ENCODE measurements at places on chromosomes 12 and 14.

GRCh38 chr12:96250119-96250685, 56.0 kb downstream of the ELK3 start:
- DNase-seq = no peak

DNA sequence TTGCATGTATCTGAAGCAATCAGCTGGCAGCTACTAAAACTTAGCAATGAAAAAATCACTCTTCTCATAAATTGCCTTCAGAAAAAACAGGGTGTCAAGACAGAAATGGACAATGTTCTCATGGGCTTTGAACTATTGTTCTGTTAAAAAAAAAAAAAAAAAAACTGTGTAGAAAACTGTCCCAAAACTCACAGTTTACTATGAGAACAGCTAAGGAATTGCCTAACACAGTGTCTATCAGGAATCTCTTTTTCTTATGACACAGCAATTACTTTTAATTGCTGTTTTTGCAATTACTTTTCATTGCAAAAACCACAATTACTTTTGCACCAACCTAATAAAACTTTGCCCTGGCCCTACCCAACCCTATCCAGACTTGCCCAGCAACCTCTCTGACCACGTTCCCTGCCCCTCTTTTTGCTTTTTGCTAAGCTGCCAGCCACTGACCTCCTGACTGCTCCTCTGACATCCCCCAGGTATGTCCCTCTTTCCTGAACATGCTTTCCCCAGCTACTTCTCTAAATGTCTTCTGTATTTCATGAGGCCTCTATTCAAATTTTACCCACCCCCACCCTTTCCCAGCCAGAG, 68.0 kb upstream of the SLCO1C1 start:
- no peak for DNase-seq

DNA sequence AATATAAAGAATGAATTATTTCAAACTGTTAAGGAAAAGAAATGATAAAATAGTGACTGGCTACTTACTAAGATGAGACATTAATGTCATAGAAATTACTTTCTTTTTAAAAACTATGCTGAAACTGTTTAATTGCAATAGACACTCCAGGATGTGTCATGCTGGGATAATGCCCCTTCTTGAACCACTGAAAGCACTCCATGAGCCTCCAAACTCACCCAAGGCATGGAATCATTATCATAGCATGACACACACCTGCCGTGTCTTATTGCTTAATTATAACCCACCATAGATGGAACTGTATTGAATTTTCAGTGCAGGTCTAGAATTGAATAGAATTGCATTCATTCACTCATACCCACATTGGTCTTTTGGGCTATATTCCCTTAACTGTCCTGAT, 4.3 kb downstream of the MBIP start:
- DNase-seq = no peak

GRCh38 chr14:56491299-56492285, 88.0 kb upstream of the TMEM260 start:
- no peak for DNase-seq

DNA sequence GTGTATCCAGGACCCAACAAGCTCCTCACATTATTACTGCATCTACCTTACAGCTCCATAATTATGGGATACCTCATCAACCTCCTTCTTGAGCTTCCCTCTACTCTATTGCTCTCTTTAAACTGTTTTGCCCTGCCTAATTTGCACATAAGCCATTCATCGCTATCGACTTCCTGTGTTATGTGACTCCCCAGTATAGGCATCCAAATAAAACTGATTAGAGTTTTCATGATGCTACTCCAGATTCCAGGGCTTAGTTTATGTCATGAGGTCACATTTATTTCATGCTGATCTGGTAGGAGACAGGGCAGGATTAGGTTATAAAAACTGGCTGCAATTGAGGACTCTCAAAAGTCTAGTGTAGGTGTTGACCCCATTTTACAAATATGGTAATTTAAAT, 569.9 kb upstream of the MGAT4C start:
- no peak for DNase-seq

Data from stimulated activated CD8-positive, alpha-beta memory T cell treated with anti-CD3 and anti-CD28 coated beads, Interleukin-7, amount 100 ng/mL, for 4 hours (primary cell).